Stomach (tissue), 19 donors: ENCODE measurements at places on chromosomes 5 and 9. TPM values are rescaled to one million over a fixed set of nuclear protein-coding genes. Genes with fewer than 3 reads are reported as not detected.

DNA sequence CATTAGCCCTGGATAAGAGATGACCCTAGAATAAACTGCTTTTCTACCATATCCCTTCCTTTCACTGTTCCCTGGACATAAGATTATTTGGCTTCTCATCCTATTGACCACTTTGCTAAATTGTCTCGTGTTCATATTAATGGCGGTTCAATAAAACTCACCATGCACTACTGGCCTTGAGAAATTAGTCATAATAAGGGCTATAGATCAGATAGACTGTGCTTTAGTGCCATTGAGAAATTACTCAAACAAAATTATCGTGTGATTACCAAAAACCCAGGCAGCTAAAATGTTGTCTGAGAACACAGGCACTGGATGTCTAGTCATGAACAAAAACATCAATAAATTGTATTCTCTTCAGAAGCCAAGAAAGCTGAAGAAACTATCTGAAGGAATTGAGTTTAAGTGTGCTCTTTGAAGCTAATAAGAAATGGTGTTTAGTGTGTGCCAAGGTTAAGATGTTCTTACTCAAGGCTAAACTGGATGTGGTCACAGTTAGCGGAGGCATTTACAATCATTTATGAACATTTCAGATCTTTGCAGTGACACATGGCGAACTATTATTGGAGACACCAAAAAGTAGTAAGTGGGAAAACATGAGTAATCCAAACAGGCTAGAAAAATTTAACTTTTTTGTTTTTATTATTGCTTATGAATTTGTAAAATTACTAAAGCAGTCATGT lies 460.4 kb upstream of the RORB start:
- no peaks in the 10 kb centered on the region for H3K4me1 ChIP-seq
- peak; percentile 37 for DNase-seq
- no peaks in the 10 kb centered on the region for H3K27me3 ChIP-seq
- H3K36me3 ChIP-seq, result no peaks in the 10 kb centered on the region
- no peak overlapping the region for H3K27ac ChIP-seq
- H3K4me3 ChIP-seq, result no peak overlapping the region

- DNase-seq, result no peak
- H3K36me3 ChIP-seq, result peaks cover 23% of the 10 kb centered on the region
- H3K4me3 ChIP-seq, result no peak overlapping the region
- H3K27me3 ChIP-seq, result no peaks in the 10 kb centered on the region
- no peaks in the 10 kb centered on the region for H3K4me1 ChIP-seq
Observed at GRCh38 chr9:32455738-32456137, 70.3 kb downstream of the RIGI start.

Gene IFNK
- total RNA-seq, result not detected

DNA sequence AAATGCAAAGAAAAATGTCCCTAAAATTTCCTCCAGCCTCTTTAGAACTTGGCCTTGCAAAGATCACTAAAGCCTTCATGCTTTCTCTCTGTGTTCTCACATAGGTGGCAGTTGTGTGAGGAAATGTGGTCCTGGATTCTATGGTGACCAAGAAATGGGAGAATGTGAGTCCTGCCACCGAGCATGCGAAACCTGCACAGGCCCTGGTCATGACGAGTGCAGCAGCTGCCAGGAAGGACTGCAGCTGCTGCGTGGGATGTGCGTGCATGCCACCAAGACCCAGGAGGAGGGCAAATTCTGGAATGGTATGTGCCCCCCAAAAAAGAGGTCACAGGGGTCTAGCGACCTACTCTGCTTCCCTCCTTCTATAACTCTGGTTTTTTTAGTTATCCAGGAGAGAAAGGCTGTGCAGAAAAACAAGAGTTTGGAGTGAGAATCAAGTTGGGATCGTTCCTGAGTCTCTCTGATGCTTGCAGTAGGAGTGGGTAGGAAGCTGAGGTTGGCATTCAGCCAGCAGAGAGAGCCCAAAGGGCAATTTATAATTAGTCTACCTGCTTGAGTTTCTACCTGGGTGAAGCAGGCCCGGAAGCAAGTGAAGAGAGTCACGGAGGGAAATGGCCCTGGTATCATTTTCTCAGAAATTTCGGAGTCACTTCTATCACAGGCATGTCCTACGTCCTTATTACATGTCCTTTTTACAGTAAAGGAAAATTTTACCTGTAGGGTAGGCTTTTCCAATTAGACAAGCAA lies 97.5 kb downstream of the RFK start:
- H3K27ac ChIP-seq, result no peak overlapping the region
- peaks cover 9% of the 10 kb centered on the region for H3K4me1 ChIP-seq
- H3K4me3 ChIP-seq, result no peak overlapping the region
- no peaks in the 10 kb centered on the region for H3K27me3 ChIP-seq
- no peaks in the 10 kb centered on the region for H3K36me3 ChIP-seq

DNA sequence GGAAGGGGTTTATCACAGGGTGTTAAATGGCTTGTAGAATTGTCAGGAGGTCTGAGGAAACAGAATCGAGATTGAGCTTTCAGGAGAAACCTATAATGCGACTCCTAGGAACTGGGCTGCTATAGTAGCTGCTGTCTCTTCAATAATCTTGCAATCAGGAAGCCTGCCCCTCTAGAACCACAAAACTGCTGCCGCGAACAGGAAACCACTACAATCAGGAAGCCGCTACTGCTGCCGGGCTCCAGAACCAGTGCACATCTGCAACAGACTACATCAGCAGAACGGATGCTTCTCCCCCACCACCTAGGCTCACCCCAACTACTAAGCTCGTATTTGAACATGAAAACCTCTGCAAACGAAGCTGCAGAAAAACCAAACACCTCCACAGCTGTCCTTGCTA lies 31.6 kb downstream of the TNFSF8 start:
- no peak overlapping the region for H3K27ac ChIP-seq
- DNase-seq, result peak; percentile 70
- no peaks in the 10 kb centered on the region for H3K27me3 ChIP-seq
- no peaks in the 10 kb centered on the region for H3K36me3 ChIP-seq
- peaks cover 12% of the 10 kb centered on the region for H3K4me1 ChIP-seq

Gene SIT1
- total RNA-seq, result 2.3 TPM

- H3K27me3 ChIP-seq, result no peaks in the 10 kb centered on the region
- peaks cover 66% of the 10 kb centered on the region for H3K4me1 ChIP-seq
- no peak overlapping the region for H3K27ac ChIP-seq
- DNase-seq, result no peak
- H3K4me3 ChIP-seq, result no peak overlapping the region
- H3K36me3 ChIP-seq, result no peaks in the 10 kb centered on the region
Observed at GRCh38 chr5:143340891-143341685, 62.4 kb downstream of the NR3C1 start.

Gene SNAPC4
- total RNA-seq, result 5.8 TPM

DNA sequence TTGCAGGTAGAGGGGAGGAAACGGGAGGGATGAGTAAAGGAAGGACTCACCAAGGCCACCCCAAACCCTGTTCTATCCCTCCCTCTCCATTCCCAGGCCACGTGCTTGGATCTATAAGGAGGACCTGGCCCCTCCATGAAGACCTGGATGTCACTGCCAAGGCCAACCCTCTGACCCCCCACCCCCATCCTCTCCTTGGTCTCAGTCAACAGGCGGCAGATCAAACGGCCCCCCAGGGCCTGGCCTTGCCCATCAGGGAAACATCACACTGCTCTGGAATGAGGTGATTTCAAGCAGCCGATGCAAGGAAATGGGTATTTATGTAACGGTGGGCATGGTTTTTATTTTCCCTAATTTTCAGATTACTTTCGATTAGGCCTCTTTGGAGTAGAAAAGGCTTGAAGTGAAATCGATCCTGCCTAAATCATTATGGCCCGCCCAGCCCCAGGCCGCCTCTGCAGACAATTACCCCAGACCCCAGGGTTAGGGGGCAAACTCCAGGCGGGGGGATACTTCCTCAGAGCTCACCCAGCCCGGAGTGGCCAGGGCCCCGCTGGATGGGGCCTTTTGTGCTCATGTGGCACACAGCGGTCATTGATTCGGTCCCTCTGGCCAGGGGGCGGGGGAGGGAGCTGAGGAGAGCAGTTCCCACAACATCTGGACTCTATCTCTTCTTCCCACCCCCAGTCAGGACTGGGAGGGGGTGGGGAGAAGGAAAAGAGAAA lies 125.3 kb downstream of the PHF2 start:
- H3K36me3 ChIP-seq, result no peaks in the 10 kb centered on the region
- no peaks in the 10 kb centered on the region for H3K4me1 ChIP-seq
- no peak overlapping the region for H3K27ac ChIP-seq

GRCh38 chr9:98607152-98607551 lies 101.6 kb downstream of the GABBR2 start:
- H3K27me3 ChIP-seq, result no peaks in the 10 kb centered on the region
- DNase-seq, result no peak
- no peaks in the 10 kb centered on the region for H3K36me3 ChIP-seq
- no peak overlapping the region for H3K27ac ChIP-seq
- H3K4me1 ChIP-seq, result no peaks in the 10 kb centered on the region
- H3K4me3 ChIP-seq, result no peak overlapping the region

Gene TMEM215
- total RNA-seq, result not detected

DNA sequence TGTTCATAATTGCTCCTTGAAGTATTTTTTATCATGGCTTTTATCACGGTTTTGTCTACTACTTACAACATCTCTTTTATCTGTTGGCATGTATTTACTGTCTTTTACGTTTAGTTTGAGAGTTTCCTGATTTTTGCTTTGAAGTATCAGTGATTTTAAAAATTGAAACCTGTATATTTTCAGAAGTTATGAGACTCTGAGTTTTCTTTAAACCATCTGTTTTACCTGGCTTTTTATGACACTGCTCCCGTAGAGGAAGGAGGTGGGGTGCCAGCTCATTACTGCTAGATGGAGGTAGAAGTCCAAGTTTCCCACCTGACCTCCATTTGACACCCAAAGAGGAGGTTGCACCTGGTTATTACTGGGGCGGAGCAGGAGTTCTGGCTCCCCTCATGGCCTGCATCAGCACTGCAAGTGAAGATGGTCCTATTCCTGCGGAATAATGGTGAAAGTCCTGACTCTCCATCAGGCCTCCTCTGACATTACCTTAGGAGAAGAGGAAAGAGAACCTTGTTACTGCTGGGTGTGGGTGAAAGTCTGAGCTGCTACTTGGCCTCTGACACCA lies 10.0 kb upstream of the ZNF131 start:
- H3K4me1 ChIP-seq, result peaks cover 3% of the 10 kb centered on the region
- peak; percentile 53 for DNase-seq
- no peaks in the 10 kb centered on the region for H3K27me3 ChIP-seq
- H3K4me3 ChIP-seq, result no peak overlapping the region
- no peak overlapping the region for H3K27ac ChIP-seq
- H3K36me3 ChIP-seq, result no peaks in the 10 kb centered on the region

GRCh38 chr9:89482901-89483361 lies 15.0 kb downstream of the SEMA4D start:
- peaks cover 25% of the 10 kb centered on the region for H3K4me1 ChIP-seq
- H3K27me3 ChIP-seq, result no peaks in the 10 kb centered on the region
- H3K4me3 ChIP-seq, result no peak overlapping the region
